ENCODE measurements at places on chromosomes 11 and 22. TPM values are rescaled to one million over a fixed set of nuclear protein-coding genes. Genes with fewer than 3 reads are reported as not detected.

TRIM49D1 gene
- not detected for total RNA-seq

C11orf42 gene
- total RNA-seq = not detected

SCGB1A1 gene
- not detected for total RNA-seq

IFITM10 gene
- total RNA-seq = 0.77 TPM

DNA sequence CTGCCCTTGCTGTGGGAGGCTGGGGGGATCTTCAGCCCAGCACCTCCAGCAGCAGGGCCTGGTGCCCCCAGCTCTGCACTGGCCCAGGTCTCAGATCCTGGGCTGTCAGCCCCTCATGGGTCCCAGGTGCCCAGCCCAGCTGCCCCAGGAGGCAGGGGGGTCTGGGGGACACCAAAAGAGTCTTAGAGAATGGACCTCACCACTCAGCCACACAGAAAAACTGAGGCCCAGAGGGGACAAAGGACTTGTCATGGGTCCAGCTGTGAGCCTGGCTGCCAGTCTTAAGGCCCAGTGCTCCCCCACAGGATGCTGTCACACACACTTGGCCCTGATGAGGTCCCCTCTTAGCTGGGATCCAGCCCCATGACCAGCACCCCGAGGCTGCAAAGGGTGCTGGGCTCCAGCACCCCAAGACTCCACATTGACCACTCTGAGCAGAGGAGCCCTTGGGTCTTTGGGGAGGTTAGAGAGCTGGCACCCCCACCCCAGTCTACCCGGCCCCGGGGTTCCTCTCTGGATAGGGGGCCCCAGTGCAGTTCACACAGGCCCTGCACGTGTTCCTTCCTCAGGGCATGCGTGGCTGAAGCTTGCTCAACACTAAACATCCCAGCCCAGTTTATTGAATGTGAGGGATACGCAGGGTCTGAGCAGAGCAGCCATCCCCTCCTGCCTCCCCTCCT, 54.4 kb downstream of the IGLL5 start:
- peaks cover 3% of the 10 kb centered on the region for H3K27me3 ChIP-seq
- no peak overlapping the region for H3K4me3 ChIP-seq
- H3K4me1 ChIP-seq = no peaks in the 10 kb centered on the region
- H3K36me3 ChIP-seq = no peaks in the 10 kb centered on the region
- peak; percentile 23 for DNase-seq

- no peak for DNase-seq
- no peaks in the 10 kb centered on the region for H3K36me3 ChIP-seq
- H3K4me3 ChIP-seq = no peak overlapping the region
- no peaks in the 10 kb centered on the region for H3K4me1 ChIP-seq
- no peak overlapping the region for H3K27ac ChIP-seq
Observed at GRCh38 chr11:15903246-15903645, 453.1 kb downstream of the SOX6 start.

DNA sequence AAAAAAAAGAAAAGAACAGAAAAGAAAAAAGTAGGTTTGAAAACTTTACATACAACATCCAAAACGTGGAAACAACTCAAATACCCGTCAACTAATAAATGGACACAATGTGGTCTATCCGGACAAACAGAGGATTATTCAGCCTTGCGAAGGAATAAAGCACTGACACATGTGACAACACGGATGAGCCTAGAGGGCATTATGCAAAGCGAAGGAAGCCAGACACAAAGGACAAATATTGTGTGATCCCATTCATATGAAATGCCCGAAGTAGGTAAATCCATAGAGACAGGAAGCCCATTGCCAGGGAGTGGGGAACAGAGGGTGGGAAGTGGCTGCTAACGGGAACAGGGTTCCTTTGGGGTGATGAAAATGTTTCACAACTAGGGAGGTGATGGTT, 11.8 kb downstream of the RFPL1 start:
- H3K36me3 ChIP-seq = no peaks in the 10 kb centered on the region
- DNase-seq = no peak
- H3K4me3 ChIP-seq = no peak overlapping the region
- no peaks in the 10 kb centered on the region for H3K4me1 ChIP-seq
- no peak overlapping the region for H3K27ac ChIP-seq

GRCh38 chr11:76158394-76159302, 47.7 kb downstream of the WNT11 start:
- DNase-seq = no peak
- no peak overlapping the region for H3K27ac ChIP-seq
- no peaks in the 10 kb centered on the region for H3K27me3 ChIP-seq
- no peaks in the 10 kb centered on the region for H3K36me3 ChIP-seq
- H3K4me3 ChIP-seq = no peak overlapping the region
- no peaks in the 10 kb centered on the region for H3K4me1 ChIP-seq

DNA sequence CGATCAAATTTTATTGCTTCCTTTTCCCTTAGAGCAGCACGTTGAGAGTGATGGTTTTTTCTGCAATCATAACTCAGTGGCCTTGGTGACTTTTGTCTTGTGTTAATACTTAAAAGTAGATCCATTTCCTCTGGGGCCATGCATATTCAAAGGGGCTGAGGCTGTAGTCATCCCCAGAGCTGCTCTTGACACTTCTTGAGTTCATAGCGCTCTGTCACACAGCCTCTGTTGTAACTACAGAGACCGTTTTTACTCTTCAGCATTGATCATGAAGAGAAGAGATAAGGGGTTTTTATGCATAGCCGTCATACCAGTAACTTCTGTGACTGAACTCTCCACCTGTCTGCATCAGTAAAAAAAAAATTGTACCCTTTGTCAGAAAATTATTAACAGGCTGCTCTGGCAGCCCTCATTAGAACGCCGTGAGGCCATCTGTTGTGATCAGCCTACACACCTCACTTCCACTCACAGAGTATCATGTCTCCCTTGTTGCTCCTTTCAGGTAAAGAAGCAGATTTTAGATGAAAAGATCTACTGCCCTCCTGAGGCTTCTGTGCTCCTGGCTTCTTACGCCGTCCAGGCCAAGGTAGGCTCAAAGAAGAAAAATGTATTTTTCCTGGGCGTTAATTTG, 38.4 kb downstream of the NF2 start:
- H3K27ac ChIP-seq = no peak overlapping the region
- no peaks in the 10 kb centered on the region for H3K4me1 ChIP-seq
- DNase-seq = no peak
- H3K36me3 ChIP-seq = peaks cover 28% of the 10 kb centered on the region
- H3K27me3 ChIP-seq = no peaks in the 10 kb centered on the region
- H3K4me3 ChIP-seq = no peak overlapping the region

DNA sequence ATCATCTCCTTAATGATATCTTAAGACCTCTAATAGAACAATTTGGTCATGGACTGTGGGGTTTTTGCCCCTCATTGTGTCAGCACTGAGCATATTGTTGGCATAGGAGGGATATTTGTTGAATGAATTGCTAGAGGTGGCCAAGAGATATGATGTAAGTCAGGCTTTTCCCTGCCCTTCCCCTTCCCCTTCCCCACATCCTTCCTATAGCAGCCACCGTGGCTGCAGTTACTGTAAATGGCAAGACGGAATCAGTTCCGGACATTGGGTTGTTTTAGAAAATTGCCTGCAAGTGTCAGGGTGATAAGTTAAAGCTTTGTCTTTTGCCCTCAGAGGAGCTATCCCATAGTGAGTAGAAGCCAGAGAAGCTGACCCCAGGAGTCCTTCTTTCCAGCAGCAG, 23.0 kb downstream of the LIMK2 start:
- H3K27ac ChIP-seq = no peak overlapping the region
- no peaks in the 10 kb centered on the region for H3K4me1 ChIP-seq
- no peaks in the 10 kb centered on the region for H3K27me3 ChIP-seq
- H3K36me3 ChIP-seq = peaks cover 6% of the 10 kb centered on the region
- DNase-seq = no peak
- no peak overlapping the region for H3K4me3 ChIP-seq

DNA sequence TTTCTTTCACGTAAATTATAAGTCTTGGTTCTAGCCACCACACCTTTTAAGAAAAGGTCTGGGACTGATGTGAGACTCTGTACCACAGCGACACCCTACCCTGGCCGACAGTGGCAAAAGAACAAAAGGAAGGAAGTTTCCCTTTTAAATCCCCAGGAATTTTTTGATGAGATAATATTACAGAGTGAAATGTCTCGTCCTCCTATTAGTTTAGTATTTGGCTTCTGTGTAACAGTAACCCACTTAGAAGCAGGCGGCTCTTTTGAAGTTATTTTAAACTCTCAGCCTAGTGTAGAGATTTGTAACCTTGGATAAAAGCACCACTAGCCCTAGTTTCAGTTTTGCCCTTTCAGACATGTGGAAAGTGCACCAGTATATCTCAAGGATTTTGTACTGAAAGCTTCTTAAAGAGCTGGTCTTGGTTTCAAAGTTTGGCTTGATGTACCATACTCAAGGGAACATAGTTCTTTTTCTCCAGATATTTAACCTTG, 84.1 kb downstream of the C22orf31 start:
- H3K27me3 ChIP-seq = no peaks in the 10 kb centered on the region
- H3K36me3 ChIP-seq = no peaks in the 10 kb centered on the region
- no peak overlapping the region for H3K4me3 ChIP-seq
- peaks cover 12% of the 10 kb centered on the region for H3K4me1 ChIP-seq
- H3K27ac ChIP-seq = no peak overlapping the region
- DNase-seq = no peak

DNA sequence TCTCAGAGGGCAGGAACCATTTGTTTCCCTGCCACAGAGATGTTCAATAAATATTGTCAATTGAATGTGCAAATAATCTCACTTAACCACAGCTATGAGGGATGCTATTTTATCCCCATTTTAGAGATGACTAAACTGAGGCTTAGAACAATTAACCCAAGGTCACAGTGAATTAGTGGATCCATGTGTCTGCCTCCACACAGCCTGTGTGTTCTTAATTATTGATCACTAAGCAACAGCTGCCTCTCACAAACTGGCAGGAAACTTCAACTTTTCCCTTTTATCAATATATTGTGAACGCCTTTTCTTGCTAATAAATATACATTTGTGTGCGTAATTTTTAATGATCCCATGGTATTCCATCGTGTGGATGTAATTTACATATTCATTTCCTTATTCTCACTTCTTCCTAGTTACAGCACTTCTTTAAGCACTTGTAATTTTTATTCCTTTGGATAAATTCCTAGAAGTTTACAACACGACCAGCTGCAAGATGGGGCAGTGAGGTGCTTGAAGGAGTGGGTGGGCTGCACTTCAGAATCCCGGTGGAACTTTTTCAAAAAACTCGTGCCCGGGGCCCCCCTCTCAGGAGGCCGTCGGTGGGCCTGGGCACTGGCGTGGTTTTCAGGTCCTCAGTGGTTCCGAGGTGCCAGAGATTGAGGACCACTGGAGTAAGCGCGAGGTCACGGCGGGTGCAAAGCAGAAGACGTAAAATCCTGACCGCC, 915 bp upstream of the SREBF2 start:
- peaks cover 3% of the 10 kb centered on the region for H3K4me1 ChIP-seq
- DNase-seq = no peak
- H3K27me3 ChIP-seq = no peaks in the 10 kb centered on the region
- H3K36me3 ChIP-seq = peaks cover 19% of the 10 kb centered on the region
- H3K27ac ChIP-seq = peak overlapping the region; percentile 99
- peak overlapping the region; percentile 97 for H3K4me3 ChIP-seq

GRCh38 chr22:46178755-46179505, 28.6 kb downstream of the PPARA start:
- H3K4me3 ChIP-seq = no peak overlapping the region
- H3K4me1 ChIP-seq = no peaks in the 10 kb centered on the region
- no peak for DNase-seq
- no peak overlapping the region for H3K27ac ChIP-seq
- H3K27me3 ChIP-seq = no peaks in the 10 kb centered on the region

Data from H9 (cell line).